Stimulated activated CD4-positive, alpha-beta T cell treated with anti-CD3 and anti-CD28 coated beads, Interleukin-1b, Interleukin-23, amount 100 ng/mL, for 1 hour (primary cell): ENCODE measurements at places on chromosomes 2 and 18.

DNA sequence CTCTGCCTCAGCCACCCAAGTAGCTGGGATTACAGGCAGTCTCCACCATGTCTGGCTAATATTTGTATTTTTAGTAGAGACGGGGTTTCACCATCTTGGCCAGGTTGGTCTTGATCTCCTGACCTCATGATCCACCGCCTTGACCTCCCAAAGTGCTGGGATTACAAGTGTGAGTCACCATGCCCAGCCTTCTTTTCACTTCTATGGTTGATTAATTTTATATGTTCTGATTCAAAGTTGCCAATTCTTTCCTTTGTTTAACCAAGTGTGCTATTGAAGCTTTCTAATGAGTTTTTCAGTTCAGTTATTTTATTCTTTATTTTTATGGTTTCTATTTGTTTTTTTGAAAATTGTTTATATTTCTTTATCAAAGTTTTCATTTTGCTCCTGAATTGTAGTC lies 133.1 kb upstream of the KCNJ3 start:
- no peak for DNase-seq

DNA sequence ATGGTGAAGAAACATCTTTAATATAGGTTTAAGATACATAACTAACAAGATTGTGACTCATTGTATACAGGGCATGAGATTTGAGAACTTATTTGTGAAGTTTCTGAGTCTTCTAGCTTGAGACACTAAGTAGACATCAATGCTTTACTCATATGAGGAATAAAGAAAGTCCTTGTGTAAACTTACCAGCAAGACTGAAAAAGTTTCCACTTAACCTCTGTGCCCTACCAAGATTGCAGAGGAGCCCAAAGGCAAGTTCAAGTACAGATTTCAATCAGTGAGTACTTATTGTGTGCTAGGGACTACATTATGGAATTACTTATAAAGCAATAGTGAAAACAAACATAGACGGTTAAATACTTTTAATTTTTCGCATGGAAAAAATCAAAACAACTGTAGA lies 1041.2 kb upstream of the CELF4 start:
- no peak for DNase-seq

- no peak for DNase-seq
These were observed 223.8 kb downstream of the FBXO15 start for GRCh38 chr18:73923866-73924265.

DNA sequence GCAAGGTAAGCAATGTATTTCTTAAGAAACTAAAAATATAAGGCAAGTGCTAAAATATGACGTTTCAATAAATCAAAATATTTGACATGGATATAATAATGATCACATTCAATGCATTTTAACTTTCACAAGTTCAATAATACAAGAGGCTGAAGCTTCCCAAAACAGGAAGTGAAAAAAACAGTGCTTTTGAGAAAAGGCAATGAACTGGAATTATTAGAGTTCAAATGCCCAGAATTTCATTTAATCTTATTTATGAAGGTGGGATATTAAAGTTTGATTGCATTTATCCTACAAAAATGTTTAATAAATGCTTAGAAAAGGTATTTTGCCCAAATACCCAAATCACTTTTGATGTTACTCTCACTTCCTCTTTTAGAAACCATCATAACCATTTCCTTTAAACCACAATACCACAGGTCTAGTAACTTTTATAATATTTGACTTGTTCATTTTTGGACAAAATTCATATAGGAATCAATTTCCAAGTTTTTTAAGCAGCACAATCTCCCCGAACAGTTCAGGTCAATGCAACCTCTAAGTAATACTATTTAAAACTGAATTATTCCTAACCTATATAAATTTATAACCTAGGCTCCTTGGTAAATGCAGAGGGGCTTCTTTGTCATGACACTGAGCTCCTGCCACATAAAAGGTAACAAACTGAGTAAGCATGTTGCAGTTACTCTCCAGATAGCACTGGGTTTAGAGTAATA lies 2.1 kb downstream of the NCKAP1 start:
- DNase-seq: no peak

GRCh38 chr2:191758518-191759507 lies 80.9 kb downstream of the NABP1 start:
- DNase-seq: peak; percentile 27

GRCh38 chr2:168322325-168323007 lies 75.1 kb upstream of the STK39 start:
- DNase-seq: no peak

GRCh38 chr2:104425850-104426595 lies 427.9 kb upstream of the POU3F3 start:
- DNase-seq: no peak

DNA sequence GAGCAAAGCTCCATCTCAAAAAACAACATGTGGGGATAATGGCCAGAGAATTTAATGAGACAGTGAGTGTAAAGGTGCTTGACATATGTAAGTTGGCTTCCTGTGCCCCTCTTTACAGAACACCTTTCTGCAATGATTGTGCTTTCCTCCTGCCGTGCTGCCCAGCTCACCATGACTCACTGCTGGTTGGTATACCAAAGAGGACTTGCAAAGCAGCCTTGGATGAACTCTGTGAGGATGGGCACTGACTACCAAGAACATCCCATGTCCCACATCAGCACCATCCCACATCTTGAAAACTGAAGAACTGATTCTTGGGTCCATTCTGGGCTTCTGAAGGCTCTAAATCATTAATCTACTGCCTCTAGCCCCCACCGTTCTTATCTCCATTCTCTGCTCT lies 52.2 kb downstream of the NGEF start:
- DNase-seq: no peak

DNA sequence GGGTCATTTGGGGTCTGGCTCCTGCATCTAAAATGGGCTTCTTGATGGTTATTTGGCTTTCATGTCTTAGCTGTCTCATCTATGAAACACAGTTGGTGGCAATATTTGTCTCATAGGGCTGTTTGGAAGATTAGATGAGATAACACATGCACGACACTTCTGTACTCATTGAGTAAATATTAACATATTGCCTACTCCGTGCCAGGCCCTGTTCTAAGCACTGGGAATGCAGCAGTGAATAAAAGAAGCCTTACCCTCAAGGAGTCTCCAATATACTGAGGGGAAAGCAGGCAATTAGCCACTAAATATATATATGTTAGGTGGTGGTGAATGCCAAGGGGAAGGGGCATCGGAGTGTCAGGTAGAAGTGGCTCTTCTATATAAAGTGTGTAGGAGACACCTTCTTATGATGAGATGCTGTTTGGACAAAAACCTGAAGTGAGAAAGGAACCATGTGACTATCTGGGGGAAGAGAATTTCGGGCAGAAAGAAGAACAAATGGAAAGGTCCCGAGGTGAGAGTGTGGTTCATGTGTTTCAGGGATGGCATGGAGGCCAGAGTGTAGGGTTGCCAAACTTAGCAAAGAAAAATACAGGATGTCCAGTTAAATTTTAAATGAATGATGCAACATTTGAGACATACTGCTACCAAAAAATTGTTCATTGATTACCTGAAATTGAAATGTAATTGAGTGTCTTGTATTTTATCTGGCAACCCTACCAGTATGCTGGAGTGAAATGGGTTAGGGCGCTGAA lies 11.8 kb downstream of the SLC3A1 start:
- no peak for DNase-seq
